ENCODE measurements at places on chromosomes 3 and 15. TPM values are rescaled to one million over a fixed set of nuclear protein-coding genes. Genes with fewer than 3 reads are reported as not detected.

The RTP3 gene
- polyA plus RNA-seq, result not detected

The NR2E3 gene
- polyA plus RNA-seq, result not detected

The ZNF501 gene
- polyA plus RNA-seq, result 1.8 TPM

The STRIT1 gene
- not detected for polyA plus RNA-seq

DNA sequence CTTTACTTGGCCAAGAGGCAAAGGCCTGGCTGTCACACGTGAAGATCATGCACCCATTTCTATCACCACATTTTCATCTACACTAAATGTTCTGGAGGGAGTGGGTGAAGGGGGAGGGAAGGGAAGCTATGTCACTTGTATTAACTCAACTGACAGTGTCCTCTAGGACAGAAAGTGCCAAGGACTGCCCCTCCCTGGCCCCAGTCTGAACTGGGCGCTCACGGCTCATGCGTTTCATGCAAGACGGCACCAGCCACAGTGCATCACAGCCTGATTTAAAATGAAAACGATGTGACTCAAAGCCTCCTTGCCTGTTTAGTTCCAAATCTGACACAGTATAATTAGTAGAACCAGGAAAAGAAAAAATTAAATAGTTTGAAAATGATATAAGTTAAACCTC is 20.8 kb upstream of the RAD18 start:
- DNase-seq, result no peak

DNA sequence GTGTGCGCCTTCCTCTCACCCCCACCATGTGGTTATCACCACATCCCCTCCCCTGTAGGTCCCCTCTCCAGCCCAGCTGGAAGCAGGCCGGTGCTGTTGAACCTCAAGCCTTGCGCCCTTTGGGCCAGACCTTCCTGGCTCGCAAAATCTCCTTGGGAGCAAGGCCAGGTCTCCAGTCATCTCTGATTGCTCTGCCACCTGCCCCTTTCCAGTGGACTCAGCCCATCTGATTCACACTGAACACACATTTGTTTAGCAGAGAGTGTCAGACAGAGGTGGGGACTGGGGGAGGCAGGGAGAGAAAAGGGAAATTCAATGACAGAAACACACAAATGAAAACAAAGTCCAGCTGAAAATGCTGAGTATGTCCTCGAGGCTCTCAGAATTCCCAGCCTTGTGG is 119.4 kb downstream of the TPRA1 start:
- no peak for DNase-seq

GRCh38 chr15:55786341-55786740 is 43.4 kb upstream of the PRTG start:
- DNase-seq, result no peak

DNA sequence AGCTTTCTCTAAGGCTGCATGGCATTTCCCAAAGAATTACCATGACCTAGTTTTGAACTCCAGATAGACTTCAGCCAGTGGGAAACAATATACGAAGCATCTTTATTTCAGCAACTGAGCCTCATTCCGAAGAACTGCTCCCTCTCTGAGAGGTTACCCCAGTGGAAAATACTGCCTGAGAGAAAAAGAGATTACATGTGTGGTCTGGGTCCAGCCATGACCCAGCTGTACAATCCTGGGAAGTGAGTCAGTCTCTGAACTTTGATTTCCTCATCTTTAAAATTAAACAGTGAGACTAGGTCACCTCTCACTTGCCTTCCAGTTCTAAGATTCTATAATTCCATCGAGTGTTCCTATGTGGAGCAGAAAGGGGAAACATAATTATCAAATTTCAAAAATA is 42.4 kb downstream of the TNIK start:
- DNase-seq, result no peak

Data from immature natural killer cell (primary cell).